ENCODE measurements at places on chromosomes 2 and 18.

GRCh38 chr2:22887426-22887825, 497.6 kb upstream of the KLHL29 start:
- DNase-seq: no peak

DNA sequence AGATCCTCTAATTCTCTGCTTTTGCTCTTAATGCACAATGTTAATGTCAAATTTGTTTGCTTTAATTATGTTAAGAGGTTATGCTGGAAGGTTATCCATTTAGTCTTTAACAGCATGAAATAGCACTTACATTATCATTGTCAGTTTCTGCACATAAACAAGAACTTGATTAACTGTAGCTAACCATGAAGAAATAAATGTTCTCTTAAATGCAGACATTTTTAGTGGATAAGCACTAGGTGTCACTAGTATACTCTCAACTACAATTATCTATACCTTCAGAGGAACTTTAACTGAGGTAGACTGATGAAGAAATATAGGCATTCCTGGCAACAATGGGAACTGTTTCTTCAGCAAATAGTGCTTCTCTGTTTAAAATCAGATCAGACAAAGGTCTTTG, 178.8 kb upstream of the CHST9 start:
- no peak for DNase-seq

GRCh38 chr2:28273751-28274150, 118.9 kb upstream of the FOSL2 start:
- DNase-seq: no peak

GRCh38 chr2:53353135-53354114, 414.2 kb upstream of the CHAC2 start:
- no peak for DNase-seq

DNA sequence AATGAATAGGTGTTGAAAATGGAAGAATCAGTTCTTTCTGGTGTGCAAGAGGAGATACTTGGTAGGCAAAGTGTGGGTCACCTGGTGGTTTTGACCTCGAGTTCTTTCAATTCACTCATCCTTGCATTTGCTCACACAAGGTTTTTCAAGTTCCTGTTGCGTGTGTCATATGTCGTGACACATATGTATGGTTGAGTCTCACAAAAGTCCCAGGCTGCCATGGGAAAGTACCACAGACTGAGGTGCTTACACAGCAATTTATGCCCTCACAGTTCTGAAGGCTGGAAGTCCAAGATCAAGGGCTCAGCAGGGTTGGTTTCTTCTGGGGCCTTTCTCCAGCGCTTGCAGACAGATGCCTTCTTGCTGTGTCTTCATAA, 64.4 kb downstream of the NCK2 start:
- DNase-seq: peak; percentile 43

GRCh38 chr2:124975224-124975623, 950.1 kb downstream of the CNTNAP5 start:
- no peak for DNase-seq
